ENCODE measurements at places on chromosomes 4 and X.

DNA sequence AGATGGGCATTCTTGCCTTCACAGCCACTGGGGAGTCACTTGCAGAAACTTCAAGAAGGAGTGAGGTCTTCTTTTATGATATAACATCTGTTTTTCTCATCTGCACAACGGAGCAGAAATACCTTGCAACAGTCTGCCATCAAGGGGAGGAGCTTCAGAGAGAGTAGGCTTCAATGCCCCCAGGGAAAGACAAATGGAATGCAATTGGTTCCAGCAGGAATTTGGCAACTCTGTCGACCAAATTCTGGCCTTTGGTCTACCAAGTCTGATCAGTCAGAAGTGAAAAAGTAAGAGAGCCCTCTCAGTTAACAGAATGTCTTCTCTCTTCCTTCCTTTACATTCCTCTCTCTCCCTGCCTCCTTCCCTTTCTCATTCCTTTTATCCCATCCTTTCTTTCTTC, 229.3 kb downstream of the IDS start:
- no peak for DNase-seq

DNA sequence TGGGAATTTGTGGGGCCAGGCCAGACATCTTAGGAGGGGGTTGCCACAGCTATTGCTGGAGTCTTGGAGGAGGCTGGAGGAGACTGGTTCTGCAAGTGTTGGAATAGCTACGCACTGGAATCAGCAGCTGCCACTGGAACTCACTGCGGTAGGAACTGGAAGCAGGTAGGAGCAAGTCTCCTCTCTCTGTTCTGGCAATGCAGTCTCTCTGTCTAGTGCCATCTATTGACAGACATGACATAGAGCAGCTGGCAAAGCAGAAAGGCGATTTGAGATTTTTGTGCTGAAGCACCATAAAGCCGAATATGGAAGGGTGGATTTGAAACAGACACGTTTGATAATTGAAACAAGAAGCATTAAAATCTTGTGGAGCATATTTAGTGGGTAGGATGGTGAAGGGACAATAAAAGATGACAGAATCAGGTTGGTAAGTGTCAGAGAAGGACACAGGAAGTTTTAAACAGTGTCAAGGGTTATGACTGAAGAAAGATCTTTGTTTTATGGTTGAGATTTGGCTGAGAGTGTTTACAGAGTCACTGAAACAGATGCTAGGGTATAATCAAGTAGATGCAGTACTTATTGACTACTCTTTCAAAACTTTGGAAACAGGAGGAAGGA, 23.5 kb upstream of the SYNPO2 start:
- peak; percentile 13 for DNase-seq

- no peak for DNase-seq
Measured at GRCh38 chr4:48898733-48899431, 7.7 kb downstream of the OCIAD2 start.

DNA sequence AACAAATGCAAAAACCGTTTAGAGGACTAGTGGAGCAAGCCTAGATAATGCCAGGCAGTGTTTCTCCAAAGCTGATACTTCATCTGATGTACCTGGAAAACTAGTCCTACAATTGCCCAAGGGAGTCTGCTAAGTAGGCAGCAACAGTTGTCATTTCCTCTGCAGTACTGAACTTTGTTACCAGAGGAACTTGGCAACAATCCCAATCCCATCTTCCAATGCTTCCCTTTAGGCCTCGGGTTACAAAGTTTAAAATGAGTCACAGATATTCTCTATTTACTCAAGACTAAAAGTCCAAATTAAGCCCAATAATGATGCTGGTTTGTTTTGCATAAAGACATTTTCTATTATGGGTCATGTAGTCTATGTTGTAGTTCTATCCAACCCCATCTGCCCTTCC, 120.0 kb upstream of the GLRA2 start:
- no peak for DNase-seq

GRCh38 chr4:151389311-151389710, 19.7 kb upstream of the FHIP1A start:
- DNase-seq: no peak

- no peak for DNase-seq
Measured at GRCh38 chr4:104649631-104650030, 154.9 kb upstream of the CXXC4 start.
